ENCODE measurements at places on chromosomes 1 and 21.

GRCh38 chr1:67230539-67230938 lies 64.3 kb downstream of the IL23R start:
- no peak for DNase-seq

- no peak for DNase-seq
These were observed 6.4 kb downstream of the DSTYK start for GRCh38 chr1:205205055-205205454.

DNA sequence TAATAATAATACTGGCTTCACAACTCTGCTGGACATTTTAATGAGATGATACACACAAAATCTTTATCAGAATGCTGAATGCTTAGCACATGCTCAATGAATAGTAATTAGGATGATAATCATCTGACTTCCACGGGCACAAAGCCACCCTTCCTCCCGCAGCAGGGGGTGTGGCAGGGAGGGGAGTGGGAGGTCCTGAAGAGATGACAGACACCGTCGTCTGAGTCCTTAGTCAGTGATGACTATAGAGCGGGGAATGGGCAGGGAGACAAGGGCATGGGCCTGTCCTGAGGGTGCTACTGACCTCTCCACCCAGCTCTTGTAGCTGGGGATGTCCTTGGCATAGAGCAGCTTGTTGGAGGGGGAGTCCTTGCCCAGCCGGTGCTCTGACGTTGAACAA lies 117.6 kb upstream of the CD34 start:
- no peak for DNase-seq

GRCh38 chr1:226372885-226373284 lies 35.0 kb downstream of the PARP1 start:
- DNase-seq, result no peak

DNA sequence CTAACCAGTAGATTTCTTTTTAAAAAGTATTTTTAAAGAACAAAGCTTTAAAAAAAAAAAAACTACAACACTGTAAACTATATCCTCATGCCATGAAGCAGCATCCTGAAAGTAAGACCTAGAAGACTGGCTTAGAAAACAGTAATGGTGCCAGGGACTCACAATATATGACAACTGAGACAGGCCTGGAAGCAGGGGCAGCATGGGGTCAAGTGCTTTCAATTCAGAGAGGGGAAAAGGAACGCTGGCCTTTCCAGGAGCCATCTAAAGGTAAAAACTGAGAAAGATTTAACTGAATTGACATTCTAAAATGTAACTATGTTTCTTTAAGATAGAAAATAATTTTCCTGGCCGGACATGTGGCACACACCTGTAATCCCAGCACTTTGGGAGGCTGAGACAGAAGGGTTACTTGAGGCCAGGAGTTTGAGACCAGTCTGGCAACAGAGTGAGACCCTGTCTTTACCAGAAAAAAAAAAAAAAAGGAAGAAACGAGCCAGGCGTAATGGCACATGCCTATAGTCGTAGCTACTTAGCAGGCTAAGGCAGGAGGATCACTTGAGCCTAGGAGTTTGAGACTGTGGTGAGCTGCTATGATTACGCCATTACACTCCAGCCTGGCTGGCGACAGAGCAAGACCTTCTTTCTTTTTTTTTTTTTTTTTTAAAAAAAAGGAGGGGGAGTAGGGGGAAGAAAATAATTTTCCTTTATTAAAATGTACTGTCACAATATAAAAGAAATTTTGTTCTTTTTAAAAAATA lies 54.1 kb downstream of the SLC35D1 start:
- DNase-seq, result no peak

DNA sequence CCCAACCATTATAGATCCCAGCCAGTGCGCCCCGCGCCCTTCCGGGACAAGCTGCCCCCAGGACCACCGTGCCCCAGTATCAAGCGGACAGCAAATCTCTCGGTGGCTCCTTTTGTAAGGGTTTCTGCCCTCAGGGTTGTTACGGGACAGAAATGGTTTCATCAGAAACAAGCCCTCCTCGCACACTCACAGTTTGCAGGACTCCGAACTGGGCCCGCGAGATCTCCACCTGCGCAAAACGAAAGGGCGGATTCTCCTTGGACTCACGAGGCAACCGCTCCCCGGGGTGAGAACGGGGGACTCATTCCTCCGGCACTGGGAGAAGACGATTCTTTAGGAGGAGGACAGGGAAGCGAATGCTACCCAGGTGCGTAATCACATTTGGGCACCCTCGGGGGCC lies 51.1 kb upstream of the H6PD start:
- no peak for DNase-seq

- no peak for DNase-seq
These were observed 38.5 kb upstream of the BMP8B start for GRCh38 chr1:39827201-39827600.

DNA sequence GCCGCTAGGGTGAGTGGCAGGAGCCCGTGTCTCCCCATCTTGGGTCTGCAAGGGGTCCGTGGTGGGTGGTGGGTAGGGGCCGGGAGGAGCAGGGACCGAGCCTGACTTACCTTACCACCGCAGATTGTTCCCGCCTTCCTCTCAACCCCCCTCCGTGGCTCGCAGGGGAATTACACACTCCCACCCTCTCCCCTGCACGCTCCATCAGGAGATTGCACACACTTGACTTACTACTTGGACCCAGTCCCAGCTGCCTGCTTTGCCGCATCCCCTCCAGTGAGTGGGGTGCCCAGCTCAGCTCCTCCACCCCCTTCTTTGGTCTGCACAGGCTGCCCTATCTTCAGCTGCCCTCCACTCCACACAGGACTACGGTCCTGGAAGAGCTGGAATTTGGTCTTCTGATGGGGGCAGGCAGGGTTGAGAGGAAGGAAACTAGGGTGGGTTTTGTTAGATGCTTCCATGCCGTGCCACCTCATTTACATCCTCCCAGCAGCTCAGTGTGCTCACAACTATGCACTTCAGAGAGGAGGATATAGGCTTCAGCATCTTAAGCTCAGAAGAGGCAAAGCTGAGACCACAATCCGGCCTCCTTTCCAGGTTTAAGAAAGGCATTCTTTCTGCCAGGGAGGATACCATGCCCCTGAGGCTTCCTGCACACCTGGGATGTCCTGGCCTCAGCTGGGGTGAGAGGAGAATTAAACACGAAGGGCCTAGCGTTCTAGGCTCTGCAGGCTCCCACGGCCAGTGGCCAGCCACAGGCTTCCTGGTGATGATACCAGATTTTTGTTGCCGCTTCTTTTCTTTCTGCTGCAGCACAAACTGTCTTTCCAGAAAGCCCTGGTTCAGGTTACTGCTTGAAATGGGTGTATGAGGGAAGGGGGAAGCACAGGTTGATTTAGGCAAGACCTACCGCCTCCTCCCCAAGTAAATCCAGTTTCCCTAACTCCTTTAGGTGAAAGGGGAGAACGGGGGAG lies 2.3 kb downstream of the KCNC4 start:
- no peak for DNase-seq

DNA sequence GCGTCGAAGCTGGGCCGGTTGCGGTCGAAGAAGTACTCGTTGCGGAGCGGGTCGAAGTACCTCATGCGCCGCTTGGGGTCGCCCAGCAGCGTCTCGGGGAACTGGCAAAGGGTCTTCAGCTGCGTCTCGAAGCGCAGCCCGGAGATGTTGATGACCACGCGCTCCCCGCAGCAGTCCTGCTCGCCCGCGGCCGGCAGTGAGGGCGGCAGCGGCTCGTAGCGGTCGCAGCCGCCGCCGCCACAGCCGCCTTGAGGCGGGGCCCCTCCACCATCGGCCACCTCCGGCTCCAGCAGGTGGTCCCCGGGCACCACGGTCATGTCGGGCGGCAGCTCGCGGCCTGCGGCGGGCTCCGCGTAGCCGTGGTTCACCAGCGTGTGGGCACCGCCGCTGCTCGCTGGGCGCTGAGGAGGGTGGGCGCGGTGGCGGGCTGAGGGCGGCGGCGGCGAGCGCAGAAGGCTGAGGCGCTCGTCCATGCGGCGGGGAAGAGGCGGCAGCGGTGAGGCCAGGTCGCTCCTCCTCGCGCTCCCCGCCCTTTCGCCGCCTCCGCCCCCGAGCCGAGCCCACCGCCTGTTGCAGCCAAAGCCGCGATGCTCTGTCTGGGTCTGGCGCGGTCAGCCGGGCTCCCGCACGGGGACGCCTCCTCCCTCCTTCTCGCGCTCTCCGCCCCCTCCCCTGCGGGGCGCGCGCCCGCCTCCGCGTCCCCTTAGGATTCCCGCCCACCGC lies at the start of gene KCNA3:
Gene KCNA3 (minus strand): TSS at position 604 of the 723 bp plus-strand sequence. CDS start 131 bp downstream, at position 473.
- no peak for DNase-seq

GRCh38 chr1:204680461-204680860 lies 5.1 kb downstream of the LRRN2 start:
- no peak for DNase-seq

- no peak for DNase-seq
These were observed 58.5 kb upstream of the SH3GLB1 start for GRCh38 chr1:86645851-86646250.

DNA sequence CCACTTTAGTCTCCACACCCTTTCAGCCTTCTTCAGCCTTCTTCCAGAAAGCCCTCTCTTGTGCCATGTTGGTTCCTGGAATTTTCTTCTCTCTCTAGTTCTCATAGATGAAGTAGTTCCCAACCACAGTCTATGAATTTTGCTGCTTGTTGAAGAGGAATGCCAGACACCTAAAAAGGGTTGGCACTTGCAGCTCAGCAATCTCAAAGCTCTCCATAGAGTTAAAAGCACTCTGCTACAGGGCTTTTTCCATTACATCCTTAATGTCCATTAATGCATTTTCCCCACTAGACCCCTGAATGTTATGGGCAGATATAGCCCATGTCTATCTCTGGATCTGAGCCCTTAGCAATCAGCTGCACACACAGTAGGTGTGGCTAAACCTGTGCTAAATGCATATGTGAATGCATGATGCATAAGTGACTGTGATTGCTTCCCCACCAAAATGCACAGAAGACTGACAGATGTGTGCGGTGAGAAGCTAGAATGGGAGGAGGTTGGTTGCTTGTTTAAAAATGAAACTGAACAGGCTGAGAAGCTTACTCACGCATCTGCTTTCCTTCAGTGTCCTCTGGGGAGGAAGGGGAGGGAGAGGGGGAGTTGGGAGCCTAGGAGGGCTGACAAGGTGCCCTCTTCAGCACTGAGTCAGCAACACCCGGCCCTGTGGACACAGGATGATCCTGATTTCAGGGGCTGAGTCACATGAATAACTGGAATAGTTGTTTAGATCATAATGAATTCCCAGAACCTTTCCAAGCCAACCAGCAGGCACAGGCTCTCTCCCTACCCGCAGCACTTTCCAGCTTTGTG lies 146.1 kb upstream of the FGGY start:
- DNase-seq, result peak; percentile 98

All from AG09309 (cell line).